Stimulated activated CD8-positive, alpha-beta memory T cell treated with anti-CD3 and anti-CD28 coated beads, Interleukin-4, amount 100 ng/mL, for 1 hour (primary cell): ENCODE measurements at places on chromosomes 7 and 10.

DNA sequence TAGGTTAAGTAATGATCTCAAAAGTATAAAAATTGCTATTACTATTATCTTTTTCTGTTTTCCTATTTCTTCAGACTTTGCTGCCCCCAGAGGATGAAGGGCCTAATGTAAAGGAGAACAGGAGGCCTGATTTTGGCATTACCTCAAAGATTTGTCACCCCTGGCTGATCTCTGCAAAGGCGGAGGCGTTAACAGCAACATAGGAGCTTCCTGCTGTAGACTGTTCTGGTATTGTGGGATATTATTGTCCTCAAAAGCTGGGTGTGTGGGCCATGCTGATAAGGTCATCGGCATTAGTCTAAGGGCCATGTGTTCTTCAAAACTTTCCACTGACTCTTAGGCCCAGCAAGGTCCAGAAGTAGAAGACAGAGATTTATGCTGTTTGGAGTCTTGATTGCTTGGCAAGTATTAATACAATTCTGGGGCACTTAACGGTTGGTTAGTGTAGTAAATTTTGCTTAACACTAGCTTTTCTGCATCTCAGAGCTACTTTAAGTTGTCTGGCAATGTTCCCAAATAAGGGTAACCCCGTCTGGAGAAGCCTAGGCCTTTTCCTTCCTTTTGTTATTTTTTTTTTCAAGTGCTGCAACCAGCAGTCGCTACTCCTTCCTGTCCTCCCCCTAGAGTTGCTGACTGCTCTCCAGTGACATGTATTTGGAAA, 14.0 kb upstream of the ENTPD1 start:
- DNase-seq, result no peak

GRCh38 chr7:1237704-1238255, 5.1 kb downstream of the UNCX start:
- no peak for DNase-seq

- no peak for DNase-seq
Observed at GRCh38 chr10:99976886-99977665, 32.7 kb downstream of the DNMBP start.

DNA sequence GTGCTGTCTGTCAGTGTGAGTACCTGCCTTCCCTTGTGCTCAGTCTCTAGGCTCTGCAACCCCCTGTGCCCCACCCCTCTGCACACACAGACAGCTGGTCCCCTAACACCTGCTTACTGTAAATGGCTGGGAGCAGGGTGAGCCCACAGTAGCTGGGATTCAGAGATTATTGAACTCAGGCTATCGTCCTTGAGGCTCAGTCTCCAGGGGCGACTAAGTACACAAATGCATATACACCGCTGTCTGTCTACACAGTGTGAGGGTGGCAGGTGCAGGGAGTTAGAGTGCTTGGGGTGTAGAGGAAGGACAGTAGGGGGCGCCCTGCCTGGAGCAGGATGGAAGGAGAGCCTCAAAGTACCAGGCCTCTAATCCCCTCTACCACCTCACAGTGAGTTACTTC, 12.9 kb downstream of the UPP1 start:
- no peak for DNase-seq

GRCh38 chr10:95395947-95396449, 105.2 kb upstream of the PDLIM1 start:
- no peak for DNase-seq

DNA sequence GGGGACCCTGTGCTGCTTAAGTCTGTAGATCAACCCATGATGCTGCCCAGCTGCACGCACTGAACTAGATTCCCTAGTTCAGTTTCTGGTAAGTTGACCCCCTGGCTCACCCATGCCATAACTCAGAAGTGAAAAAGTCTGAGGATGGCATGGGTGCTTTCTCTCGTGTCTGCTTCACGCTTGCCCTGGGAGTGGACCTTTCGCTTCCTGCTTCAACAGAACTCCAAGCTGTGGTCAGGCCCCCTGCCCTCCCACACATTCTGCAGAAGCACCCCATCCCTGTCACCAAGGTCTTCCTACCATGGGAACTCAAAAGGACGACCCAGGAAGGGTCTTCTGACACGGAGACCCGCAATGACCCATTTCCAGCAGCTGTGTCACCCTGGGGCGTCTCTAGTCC, 39.9 kb downstream of the LRRC18 start:
- DNase-seq, result no peak

- no peak for DNase-seq
Observed at GRCh38 chr10:1747590-1748157, 10.3 kb upstream of the ADARB2 start.

DNA sequence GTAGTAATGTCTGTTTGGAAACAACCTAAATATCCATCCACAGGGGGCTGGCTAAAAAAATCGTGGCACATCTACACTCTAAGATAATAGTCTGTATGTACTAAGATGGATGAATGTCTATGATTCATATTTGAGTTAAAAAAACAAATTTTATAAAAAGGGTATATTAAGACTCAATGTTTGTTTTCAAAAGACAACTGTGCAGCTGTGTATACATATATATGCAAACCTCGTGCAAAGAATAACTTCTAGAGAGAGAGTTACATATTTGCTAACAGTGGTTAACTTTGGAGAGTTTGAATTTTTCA, 323.5 kb downstream of the PLXNA4 start:
- DNase-seq, result no peak

GRCh38 chr10:101453791-101454718, 100.1 kb downstream of the BTRC start:
- no peak for DNase-seq

DNA sequence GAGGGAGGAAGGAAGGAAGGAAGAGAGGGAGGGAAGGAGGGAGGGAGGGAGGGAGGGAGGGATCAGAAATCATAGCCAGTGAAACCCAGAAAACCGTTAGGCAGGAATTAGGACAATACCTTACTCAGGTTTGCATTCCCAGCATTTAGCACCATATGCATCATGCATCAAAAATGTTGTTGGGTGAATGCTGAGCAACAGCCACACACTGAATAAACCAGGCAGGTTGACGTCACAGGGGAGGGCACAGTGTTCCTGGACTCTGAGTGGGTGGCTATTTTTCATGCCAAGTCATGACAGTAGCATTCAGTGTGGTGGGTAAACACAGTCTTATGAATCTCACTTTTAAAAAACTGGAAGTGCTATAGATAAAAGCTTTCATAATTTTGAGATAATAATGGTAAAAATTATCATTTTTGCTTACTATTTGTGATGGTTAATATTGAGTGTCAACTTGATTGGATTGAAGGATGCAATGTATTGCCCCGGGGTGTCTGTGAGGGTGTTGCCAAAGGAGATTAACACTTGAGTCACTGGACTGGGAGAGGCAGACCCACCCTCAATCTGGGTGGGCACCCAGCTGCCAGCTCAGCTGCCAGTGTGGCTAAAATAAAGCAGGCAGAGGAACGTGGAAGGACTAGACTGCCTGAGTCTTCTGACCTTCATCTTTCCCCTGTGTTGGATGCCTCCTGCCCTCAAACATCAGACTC, 199.1 kb upstream of the PRKCQ start:
- no peak for DNase-seq

DNA sequence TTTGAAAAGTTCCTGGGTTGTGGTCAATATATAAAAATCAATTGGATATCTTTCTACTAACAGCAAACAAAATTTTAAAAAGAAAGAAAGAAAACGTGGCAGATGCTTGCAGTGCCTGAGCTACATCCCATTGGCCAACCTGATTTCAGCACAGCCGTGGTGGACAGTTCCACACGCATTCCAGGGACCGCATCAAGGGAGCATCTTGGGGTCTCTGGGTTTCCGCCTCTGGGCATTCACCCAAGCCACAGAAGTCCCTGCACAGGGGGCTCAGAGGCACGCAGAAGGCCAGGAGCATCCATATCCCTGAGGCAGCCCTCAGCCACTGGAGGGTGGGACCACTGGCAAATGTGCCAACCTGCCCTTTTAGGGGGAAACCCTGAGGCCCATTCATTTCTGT, 254.5 kb upstream of the RNF32 start:
- DNase-seq, result no peak

GRCh38 chr7:4845740-4846142, 16.1 kb downstream of the PAPOLB start:
- no peak for DNase-seq

GRCh38 chr10:111698711-111699110, 484.9 kb downstream of the GPAM start:
- DNase-seq, result no peak

GRCh38 chr7:108322046-108322445, 134.2 kb downstream of the NRCAM start:
- DNase-seq, result no peak

GRCh38 chr10:129770286-129770685, 193.8 kb downstream of the EBF3 start:
- DNase-seq, result no peak

DNA sequence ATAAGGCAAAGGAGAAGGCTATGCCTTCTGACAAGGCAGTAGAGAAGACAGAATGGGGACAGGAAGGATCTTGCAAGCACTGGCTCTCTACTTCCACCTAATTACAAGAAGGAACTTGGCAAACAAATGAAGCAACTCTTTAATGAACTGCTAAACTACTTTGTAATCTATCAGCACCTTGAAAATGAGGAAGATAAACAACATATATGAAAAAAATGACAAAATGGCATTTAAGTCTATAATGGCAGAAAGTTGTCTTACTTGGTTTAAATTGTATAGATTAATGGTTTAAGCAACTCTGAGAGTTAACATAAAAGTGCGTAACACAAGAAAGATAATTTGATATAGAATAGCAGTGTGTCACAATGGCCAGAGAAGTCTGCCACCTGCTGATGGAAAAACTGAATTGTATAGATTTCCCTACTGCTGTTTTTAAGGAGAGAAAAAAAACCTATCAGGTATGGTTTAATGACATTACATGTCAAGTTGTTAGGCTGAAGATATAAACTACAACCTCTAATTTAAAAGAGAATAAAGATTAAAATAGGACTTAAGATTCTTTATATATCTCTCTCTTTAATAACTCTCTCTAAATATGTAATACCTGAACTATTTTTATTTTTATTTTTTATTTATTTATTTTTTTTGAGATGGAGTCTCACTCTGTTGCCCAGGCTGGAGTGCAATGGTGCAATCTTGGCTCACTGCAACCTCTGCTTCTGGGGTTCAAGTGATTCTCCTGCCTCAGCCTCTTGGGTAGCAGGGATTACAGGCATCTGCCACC, 11.8 kb downstream of the NT5C3A start:
- DNase-seq, result no peak

- DNase-seq, result no peak
Observed at GRCh38 chr10:66827353-66827752, 98.5 kb upstream of the LRRTM3 start.

DNA sequence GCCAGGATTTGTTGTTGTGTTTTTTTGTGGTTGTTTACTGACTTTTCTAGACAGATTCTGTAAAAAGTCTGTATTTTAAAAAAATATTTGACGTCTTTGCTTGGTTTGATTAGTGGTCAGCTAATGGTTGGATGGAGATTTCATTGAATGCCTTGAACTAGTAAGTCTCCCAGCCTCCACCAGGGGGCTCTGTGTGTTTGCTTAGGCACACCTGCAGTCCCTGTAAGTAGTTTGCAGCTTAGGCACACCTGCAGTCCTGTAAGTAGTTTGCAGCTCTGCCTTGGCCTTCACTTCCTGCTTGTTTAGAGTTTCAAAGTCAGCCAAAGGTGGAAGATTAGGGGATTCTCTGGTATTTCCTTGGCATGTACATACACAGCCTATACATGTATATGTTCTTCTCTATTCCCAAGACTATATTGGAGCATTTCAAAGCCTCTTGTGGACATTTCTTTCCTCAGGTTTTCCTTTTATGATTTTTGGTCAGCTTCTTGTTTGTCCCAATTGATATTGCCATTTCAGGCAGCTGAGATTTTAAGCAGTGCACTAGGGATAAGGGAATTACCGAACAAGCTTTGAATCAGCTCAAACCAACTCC, 101.6 kb downstream of the CCSER2 start:
- no peak for DNase-seq

DNA sequence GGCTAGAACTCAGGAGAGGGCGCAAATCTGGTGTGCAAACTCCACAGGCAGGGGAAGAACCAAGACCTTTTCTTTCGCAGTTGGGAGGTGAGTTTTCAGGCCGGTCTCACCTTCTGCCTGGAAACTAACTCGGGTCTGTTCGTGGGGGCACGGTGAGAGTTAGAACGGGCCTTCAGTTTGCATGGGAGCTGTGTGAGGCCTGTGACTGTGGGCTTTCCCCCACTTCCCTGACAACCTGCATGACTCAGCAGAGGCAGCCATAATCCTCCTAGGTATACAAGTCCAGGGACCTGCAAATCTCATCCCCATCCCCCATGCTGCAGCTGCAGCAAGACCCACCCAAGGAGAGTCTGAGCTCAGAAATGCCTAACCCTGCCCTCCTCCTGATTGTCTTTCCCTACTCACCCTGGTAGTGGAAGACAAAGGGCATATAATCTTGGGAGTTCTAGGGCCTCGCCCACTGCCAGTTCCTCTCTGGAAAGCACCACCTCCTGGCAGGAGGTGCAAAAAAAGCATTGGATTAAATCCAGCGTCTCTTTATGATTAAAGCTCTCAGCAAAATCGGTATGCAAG, 194.9 kb upstream of the ETV1 start:
- DNase-seq, result no peak

- no peak for DNase-seq
Observed at GRCh38 chr10:129039406-129040370, 427.4 kb upstream of the MGMT start.

DNA sequence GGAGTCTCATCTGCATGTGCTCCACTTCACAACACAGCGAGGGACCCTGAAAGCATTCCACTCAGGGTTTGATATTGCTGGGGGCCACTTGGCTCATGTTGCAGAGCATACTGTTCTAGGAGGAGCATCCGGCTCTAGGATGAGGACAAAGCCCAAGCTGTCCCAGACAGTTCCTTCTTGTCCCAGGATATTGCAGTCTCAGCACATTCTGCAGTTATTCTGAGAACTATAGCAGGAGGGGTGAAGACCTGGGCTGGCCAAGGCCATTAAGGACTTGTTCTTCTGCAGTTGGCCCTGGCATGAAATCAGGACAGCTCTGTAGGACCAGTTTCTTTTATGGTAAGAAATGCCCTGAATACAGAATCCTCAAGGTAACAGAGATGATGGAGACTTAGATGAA, 48.9 kb upstream of the C10orf120 start:
- DNase-seq, result no peak

- DNase-seq, result no peak
Observed at GRCh38 chr10:97974526-97975525, 55.6 kb downstream of the CRTAC1 start.

DNA sequence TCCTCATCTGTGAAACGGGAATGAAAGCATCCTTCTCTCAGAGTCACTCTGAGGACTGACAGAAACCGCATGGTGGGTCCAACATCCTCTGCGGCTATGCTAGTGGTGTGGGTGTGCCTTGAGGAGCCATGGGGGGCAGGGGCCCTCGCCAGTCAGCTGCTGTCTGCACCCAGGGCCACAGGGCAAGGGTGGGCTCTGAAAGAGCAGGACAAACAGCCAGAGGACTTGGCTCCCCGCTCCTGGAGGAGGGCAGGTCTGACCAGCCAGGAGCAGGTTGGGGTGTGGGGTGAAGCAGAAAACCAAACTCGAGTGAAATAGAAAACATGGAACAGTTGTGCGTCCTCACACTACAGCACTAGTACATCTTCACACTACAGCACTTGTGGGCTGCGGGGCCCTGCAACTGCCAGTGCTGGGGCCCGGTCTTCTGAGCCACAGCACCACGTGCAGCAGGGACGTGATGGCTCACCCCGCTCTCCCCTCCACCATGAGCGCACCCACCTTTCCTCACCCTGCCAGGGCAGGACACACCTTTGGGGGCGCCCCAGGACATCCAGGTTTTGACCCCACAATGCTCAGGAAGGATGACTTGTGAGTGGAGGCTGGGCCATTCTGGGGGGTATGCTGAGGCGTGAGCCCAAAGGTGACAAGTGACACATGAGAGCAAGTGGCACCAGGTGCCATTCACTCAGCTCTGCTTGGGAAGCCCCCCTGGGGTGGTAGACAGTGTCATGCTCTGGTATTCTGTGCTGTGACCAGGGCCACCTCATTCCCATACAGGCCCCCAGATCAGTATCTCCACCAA, 96.1 kb upstream of the RET start:
- no peak for DNase-seq
